ENCODE measurements at places on chromosomes 16 and 17.

GRCh38 chr17:38352245-38353085 lies 821 bp downstream of the SOCS7 start:
- DNase-seq: peak; percentile 11

DNA sequence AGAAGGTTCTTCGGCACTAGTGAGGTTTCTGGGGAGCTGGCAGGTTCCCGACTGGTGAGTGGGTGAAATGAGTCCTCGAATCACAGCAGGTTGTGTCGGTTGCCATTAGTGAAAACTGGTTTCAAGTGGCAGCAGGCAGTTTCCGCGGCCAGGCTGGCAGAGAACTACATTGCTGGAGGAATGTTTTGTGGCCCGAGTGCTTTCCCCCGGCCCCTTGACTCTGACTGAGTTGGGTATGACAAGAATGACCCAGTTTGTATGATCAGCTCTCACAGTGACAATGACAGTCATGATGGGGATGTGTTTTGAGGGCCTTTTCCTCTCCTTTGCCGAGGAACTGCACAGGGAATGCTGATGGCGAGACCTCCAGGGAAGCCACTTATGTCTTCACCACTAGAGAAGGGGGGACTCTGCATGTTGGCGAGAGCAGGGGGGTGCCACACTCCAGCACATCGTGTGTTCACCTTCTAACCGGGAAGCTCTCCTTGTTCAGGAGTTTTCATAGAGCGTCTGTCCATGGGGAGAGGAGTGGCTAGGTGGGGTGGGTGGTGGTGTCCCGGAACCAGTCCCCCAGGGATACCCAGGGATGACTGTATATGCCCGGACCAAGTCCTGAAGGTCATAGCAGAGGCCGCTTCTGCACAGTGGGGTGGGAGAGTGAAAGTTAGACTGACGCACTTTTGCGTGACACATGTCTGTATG lies 206.0 kb upstream of the CHMP6 start:
- DNase-seq: no peak

- no peak for DNase-seq
Observed at GRCh38 chr17:76024353-76024752, 2.8 kb downstream of the EVPL start.

GRCh38 chr16:4601036-4601863 lies 13.4 kb downstream of the UBALD1 start:
- no peak for DNase-seq

DNA sequence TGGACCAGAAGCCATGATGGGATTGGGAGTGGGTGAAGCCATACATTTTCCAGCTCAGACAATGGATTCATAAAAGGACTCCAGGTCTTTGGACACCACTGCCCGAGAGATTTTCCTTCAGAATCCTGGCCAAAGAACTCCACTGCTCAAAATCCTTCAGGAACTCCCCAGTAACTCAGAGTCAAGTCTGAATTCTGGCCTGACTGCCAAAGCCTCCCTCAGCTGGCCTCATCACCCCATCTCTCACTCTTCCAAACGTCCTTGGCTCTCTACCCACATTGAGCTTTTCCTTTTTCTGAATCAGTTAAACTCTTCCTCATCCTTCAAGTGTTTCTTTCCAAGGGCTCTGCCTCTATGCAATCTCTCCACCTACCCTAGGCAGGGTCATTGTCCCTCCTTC lies 1.2 kb upstream of the SEPTIN1 start:
- no peak for DNase-seq

GRCh38 chr17:42913981-42914617 lies 13.5 kb downstream of the G6PC1 start:
- no peak for DNase-seq

- DNase-seq: no peak
Observed at GRCh38 chr16:243348-243747, 8.7 kb downstream of the FAM234A start.

GRCh38 chr17:83159204-83160049 lies 80.0 kb downstream of the METRNL start:
- no peak for DNase-seq

DNA sequence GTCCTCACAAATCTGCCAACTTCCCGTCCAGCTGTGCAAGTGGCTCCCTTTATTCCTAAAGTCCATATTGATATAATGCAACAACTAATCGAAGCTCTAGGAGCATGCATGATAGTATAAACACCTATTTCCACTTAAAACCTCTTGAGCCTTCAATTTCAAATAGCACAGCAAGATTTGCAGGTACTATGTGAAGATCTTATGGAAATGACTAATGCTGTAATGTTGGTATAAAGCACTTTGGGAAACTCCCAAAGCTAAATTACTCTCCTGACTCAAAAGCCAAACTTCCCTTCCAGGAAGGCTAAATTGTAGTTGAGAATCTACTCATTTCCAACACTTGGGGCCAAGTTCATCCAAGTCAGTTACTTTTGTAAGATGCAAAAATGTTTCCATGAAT lies 287.6 kb upstream of the CDH11 start:
- no peak for DNase-seq

DNA sequence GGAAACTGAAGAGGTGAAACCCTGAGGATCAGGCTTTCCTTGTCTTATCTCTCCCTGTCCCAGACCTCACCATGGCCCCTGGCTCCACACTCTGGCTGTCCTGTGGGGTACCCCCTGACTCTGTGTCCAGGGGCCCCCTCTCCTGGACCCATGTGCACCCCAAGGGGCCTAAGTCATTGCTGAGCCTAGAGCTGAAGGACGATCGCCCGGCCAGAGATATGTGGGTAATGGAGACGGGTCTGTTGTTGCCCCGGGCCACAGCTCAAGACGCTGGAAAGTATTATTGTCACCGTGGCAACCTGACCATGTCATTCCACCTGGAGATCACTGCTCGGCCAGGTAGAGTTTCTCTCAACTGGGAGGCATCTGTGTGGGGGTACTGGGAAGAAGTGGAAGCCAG lies 1.4 kb downstream of the CD19 start:
- no peak for DNase-seq

GRCh38 chr17:46003907-46004748 lies 5.1 kb downstream of the STH start:
- no peak for DNase-seq

DNA sequence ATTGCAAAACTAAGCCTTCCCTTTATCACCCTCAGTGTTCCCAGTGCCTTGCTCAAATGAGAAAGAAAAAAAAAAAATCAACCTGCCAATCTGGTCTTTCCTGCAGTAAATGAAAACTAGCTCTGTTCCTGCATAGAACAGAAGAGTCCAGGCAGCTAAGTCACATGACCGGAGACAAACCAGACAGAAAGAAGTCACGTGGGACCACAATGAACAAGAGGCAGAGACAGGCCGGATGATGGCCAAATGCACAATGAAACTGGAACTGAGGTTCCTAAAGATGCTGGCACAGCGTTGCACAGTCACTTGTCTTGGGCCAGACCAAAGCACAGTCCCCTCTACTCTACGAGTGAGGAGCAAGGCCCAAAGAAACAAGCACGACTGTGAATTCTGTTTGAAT lies 172.5 kb downstream of the GRIN2A start:
- no peak for DNase-seq

DNA sequence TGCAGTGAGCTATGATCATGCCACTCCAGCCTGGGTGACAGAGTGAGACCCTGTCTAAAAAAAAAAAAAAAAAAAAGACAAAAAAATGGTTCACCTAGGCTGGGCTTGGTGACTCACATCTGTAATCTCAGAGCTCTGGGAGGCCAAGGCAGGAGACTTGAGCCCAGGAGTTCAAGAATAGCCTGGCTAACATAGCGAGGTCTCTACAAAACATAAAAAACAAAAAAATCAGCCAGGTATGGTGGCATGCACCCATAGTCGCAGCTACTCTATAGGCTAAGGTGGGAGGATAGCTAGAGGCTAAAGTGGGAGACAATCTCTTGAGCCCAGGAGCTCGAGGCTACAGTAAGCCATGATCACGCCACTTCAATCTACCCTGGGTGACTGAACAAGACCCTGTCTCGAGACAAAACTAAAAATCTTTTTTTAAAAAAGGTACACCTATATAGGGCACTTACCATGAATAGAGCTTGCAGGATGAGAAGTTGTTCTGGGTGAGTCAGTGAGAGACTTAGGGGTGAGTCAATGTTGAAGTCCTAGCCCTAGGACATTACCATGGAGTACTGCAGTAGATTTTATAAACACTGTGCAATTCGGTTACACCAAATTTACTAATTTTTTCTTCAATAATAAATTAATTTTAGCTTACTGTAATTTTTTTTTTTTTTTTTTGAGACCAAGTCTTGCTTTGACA lies 19.0 kb downstream of the USP32 start:
- DNase-seq: no peak

GRCh38 chr17:38746004-38746848 lies 1.9 kb downstream of the PCGF2 start:
- DNase-seq: no peak

- DNase-seq: no peak
Observed at GRCh38 chr16:89136931-89137330, 34.6 kb upstream of the CDH15 start.

GRCh38 chr17:48530887-48531272 lies at the start of gene HOXB1:
Gene HOXB1 (minus strand): TSS chr17:48531011. CDS start chr17:48530904, 107 bp downstream.
- no peak for DNase-seq

DNA sequence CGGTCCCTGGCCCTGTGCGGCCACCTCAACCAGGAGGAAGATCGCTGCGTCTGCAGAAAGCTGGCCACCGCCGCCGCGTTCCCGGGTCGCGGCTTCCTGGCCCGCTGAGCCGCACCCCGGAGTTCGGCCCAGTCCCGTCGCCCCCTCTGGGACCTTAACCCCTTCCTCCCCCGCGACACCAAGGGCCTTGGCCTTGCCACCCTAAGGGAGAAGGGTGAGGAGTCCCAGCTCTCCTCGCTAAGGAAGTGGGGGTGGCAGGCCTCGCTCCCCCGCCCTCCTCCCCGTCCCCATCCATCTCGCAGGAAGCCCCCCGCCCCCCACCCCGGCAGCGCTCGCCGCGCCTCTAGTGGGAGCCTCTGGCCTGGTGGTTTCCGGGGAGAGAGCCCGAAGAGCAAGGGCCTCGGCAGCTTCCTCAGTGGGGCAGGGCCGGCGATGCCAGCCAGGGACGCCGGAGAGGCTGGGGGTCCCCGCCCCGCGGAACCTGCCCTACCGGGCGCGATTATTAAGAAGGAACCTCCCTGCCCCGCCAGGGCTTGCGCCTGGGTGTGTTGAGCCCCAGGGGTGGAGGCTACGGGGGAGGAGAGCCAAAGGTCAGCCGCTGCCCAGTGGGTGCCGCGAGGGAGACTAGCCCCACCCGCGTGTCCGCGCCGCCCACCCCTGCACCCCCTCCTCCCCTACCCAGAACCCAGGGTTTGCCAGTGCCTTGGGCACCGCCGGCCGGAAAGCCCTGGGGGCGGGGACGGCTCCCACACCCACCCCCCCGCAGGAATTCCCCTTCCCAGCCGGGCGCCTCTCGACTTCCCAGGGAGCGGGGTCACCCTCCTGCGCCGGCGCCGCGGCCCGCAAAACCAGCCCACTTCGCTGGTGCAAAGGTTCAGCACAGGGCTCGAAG lies 6.8 kb downstream of the CBX4 start:
- DNase-seq: no peak

GRCh38 chr17:33240362-33240761 lies 52.7 kb downstream of the ASIC2 start:
- no peak for DNase-seq

DNA sequence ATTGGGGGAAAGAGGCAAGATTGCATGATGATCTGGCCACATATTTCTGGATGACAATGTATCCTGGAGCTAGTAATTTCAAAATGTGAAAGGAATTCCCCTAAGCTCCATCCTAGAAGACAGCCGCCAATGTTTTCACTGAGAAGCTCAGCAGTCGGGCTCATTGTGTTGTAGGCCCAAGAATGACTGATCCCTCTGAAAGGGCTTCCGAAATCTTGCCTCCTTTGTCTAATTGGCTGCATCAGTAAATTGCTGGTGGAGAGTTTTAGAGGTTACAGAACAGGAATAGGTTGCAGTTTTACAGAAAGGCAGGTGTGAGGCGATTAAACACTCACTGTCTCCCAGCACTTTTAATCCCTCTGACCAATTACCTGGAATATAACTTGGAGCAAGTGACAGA lies 464.1 kb upstream of the SALL1 start:
- DNase-seq: no peak

DNA sequence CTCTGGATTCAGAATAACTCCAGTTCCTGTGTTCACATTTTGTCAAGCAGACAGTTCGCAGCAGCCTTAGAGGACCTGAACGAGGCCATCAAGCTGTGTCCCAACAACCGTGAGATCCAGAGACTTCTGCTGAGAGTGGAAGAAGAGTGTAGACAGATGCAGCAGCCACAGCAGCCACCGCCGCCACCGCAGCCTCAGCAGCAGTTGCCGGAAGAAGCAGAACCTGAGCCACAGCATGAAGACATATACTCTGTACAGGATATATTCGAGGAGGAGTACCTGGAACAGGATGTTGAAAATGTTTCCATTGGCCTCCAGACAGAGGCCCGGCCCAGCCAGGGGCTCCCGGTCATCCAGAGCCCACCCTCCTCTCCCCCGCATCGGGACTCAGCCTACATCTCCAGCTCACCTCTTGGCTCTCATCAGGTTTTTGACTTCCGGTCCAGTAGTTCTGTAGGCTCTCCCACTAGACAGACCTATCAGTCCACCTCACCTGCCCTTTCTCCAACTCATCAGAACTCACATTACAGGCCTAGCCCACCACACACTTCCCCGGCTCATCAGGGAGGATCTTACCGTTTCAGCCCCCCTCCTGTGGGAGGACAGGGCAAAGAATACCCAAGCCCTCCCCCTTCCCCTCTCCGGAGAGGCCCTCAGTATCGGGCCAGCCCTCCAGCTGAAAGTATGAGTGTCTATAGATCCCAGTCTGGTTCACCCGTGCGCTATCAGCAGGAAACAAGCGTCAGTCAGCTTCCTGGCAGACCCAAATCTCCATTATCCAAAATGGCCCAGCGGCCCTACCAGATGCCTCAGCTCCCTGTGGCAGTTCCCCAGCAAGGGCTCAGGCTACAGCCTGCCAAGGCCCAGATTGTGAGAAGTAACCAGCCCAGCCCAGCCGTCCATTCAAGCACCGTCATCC lies 25.9 kb downstream of the CYB561 start:
- DNase-seq: peak; percentile 32

DNA sequence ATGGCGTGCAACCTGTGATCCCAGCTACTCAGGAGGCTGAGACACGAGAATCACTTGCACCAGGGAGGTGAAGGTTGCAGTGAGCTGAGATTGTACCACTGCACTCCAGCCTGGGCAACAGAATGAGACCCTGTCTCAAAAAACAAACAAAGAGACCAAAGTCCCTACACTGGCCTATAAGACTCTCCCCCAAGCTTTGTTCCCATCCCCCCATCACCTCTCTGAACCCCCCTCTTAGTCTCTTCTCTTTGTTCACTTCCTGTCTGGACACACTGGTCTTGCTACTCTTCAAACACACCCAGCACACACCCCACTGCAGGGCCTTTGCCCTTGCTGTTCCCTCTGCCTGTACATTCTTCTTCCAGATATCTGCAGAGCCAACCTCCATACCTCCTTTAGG lies 7.8 kb upstream of the SCNN1B start:
- no peak for DNase-seq

GRCh38 chr17:78475211-78475610 lies 96.8 kb downstream of the PGS1 start:
- DNase-seq: no peak

GRCh38 chr16:89925596-89926079 lies 2.5 kb downstream of the TUBB3 start:
- DNase-seq: no peak

- no peak for DNase-seq
Observed at GRCh38 chr17:45639297-45639849, 144.7 kb upstream of the CRHR1 start.

Data from CD4-positive, alpha-beta T cell treated with Interleukin-10 for 1 hour (primary cell).